ENCODE measurements at places on chromosomes 1 and 21. TPM values are rescaled to one million over a fixed set of nuclear protein-coding genes. Genes with fewer than 3 reads are reported as not detected.

The TCP10L gene
- polyA plus RNA-seq = 0.27 TPM

The DPM3 gene
- polyA plus RNA-seq = 227 TPM

The CRABP2 gene
- polyA plus RNA-seq = 4.0 TPM

The HRNR gene
- 0.02 TPM for polyA plus RNA-seq

The CA6 gene
- polyA plus RNA-seq = not detected

The CLCA4 gene
- polyA plus RNA-seq = 0.07 TPM

The RPE65 gene
- not detected for polyA plus RNA-seq

The LCK gene
- polyA plus RNA-seq = 0.33 TPM

The FAM151A gene
- polyA plus RNA-seq = 0.21 TPM

The TMEM35B gene
- 33.8 TPM for polyA plus RNA-seq

The PROK1 gene
- polyA plus RNA-seq = not detected

The HSD11B1 gene
- polyA plus RNA-seq = 0.47 TPM

The NVL gene
- polyA plus RNA-seq = 33.3 TPM

The AZIN2 gene
- polyA plus RNA-seq = 5.0 TPM

GRCh38 chr1:5402618-5403017 is 589.6 kb downstream of the NPHP4 start:
- DNase-seq = no peak

- no peak for DNase-seq
These were observed 72.2 kb upstream of the HMCN1 start for GRCh38 chr1:185661971-185662370.

DNA sequence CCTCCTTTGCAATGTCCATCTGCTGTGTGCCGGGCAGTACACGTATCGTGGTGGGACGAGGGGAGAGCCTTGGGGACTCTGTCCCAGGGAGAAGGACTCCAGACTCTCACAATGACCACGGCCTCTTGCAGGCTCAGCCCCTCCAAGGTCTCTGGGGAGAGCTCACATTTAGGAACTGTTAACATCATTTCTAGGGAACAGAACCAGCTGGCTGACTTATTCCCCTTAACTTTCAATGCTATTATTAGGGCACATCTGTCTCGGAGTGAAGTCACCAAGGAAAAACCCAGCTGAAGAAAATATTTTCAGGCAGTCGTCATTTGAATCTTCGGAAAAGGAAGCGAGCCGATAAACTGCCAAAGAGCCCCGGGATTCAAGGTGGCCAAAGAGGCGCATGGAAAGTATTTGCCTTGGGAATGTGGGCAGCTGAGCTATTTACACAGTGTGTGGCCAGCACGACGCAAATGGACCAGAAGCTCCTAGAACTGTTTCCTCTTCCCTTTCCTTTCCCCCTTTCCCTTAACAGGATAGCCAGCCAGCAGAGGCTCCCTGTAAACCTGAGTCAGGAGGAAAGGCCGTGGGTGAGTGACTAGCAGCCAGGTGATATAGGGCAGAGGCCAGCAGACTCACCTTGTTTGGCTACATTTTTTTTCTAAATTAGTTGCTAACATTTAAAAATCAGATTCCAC is 74.5 kb downstream of the ITPKB start:
- peak; percentile 55 for DNase-seq

- DNase-seq = no peak
These were observed 3.3 kb upstream of the MYOG start for GRCh38 chr1:203089001-203089650.

- DNase-seq = no peak
These were observed 46.9 kb upstream of the GNG12 start for GRCh38 chr1:67880056-67880601.

GRCh38 chr1:111832521-111833155 is 76.9 kb downstream of the DDX20 start:
- no peak for DNase-seq

- no peak for DNase-seq
These were observed 14.1 kb upstream of the MYOG start for GRCh38 chr1:203099805-203100515.

DNA sequence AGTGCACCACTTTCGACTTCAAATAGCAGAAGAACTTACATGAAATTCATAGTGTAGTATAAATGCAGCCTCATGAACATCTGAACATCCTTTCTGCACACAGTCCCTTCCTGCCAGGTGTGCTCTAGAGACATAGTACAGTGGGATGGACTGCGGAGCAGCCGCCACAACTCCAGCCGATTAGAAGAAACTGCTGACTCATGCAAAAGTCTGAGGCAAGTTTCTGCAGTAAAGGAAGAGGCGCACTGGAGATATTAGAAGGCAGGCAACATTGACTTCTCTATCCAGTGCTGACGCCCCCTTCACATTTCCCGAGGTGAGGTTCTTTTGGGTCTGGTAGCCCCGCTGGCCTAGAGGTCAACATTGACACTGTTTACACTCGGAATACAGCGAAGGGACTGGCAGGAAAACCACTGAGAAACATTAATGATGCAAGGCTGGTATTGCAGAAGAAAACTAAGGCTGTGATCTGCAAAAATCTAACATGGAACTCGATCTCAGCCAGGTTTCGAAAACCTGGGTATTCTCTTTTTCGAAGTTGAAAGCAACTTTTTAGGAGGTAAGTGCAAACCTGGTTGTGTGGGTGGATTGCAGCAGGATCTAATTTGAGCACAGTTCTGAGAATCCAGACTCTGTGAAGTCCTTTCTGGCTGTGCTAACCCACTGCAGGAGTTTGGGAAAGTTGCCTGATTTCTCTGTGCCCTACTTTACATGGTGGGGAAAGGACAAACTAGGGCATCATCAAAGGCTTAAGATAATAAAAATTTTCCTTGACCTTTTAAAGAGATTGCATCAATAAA is 90.7 kb downstream of the CDC7 start:
- DNase-seq = no peak

DNA sequence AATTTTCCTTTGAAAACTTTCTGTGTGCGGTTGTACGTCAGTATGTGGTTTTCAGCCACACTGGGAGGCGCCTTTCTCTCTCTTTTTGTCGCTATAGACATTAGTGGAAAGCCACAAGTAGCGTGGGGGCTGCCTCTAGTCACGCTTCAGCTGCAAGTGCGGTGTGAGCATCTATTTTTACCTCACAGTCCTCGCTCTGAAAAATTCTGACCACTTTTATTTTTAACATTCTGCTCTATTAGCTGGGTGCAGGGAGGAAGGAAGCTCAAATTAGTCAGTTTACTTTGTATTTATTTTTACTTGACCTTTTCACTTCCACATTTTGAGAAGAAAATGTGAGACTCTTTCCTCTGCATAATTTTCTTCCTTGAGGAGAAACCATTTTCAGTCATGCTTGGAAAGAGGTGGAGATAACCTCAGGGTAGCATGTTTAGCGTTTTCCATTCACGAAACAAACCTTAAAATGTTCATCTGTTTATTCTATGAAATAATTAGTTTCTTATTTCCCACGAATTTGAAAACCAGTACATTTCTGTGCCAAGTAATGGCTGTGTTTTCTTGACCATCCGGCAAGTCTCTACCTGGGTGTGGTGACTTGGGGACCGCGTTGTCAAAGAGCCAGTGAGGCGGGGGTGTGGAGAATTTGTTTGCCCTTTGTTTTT is 35.6 kb downstream of the ADARB1 start:
- no peak for DNase-seq

- DNase-seq = no peak
These were observed 25.5 kb downstream of the GPATCH2 start for GRCh38 chr1:217605390-217605789.

- no peak for DNase-seq
These were observed 7.5 kb downstream of the TMEM125 start for GRCh38 chr1:43277116-43277876.

DNA sequence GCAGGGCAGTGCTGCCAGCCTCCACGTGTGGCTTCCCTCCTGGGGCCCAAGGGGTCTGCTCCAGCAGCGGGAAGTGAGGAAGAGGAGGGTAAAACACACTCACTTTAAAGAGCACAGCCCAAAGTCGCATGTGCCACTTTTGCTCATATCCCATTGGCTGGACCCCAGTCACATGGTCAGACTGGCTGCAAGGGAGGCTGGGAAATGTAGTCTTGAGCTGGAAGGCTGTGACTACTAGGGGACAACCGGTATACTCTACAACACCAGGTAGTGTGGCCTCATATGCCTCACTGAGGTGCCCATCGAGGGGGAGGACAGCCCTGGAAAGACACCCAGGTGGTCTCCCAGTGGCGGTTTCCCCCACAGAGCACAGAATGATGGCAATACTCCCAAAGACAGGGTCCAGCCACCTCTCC is 45.2 kb downstream of the CAMK2N1 start:
- DNase-seq = no peak

DNA sequence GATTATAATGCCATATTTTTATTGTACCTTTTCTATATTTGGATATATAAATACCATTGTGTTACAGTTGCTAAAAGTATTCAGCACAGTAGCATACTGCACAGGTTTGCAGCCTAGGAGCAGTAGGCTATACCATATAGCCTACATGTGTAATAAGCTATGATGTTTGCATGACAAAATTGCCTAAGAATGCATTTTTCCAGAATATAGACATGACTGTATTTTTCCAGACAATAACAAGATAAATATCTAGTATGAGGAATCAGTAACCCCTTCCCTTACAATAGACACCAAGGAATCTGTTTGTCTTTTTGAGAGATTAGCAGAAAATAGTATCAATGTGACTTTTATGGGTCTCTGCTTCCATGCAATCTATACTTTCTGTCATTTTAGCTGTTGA is 228.6 kb downstream of the GRIK1 start:
- DNase-seq = no peak

GRCh38 chr21:15210235-15210678 is 145.5 kb upstream of the NRIP1 start:
- no peak for DNase-seq

- no peak for DNase-seq
These were observed 66.2 kb downstream of the S1PR1 start for GRCh38 chr1:101302831-101303511.

GRCh38 chr21:45217010-45217409 is 70.7 kb downstream of the POFUT2 start:
- DNase-seq = no peak

GRCh38 chr1:116868385-116868784 is 41.3 kb upstream of the PTGFRN start:
- DNase-seq = no peak

DNA sequence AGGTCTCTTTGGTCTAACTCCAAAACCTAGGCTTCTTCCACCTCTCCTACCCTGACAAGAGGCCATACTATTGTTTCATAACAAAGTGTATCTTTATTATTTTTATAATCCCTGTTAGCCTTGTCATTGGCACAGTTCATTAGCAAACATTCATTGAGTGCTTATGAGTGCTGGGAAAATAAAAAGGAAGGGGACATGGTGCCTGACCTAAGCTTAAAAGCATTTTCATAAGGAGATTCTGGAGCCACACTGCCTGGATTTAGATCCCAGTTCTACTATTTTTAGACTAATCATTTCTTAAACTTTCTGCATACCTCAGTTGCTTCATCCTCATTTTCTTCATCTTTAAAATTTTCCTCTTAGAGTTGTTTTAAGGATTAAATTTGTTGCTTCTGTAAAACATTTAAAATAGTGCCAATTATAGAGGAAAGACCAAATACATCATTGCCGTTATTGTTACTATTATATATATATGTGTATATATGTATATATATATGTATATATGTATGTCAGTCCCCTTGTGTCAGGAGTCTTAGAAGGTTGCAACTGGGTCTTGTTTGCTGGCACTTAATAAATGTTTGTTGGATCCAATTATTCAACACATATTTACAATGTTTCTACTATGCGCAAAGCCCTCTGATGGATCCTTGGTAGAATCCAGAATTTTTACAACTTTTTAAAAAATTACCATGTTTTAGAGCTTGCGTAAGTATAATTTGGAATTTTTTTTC is 250.9 kb upstream of the SGIP1 start:
- no peak for DNase-seq

DNA sequence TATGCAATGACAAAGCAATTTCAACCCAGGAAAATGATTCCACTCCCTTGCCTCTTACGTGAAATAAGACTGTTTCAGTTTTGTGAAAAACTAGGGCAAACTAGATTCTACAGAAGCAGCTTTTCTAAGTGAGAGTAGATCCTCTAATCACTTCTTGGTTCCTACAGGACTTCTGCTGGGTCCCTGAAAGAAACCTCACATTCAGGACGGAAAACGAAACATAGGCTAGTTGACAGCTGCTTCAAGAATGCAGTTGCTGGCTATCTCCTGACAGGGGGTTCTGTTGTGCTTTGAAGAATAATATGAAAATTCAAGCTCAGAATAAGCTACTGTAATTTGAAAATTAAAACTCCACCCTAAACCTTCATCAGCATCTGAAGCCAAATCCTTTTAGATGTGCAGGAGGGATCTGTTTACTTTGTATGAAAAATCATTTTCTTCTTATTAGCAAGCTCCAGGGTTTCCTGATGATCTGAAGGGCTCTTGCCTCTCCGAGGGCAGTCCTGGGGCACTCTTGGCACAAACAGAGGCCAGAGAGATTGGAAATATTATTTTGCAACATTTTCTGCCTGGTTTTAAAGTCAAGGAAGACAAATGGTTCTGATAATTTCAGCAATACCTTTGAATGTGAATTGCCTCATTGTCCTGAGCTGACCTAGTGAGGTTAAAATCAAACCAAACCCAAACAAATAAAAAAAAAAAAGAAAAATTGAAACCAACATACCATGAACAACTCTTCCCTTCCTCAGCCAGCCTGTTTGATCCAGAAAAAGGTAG is 55.0 kb downstream of the NTMT2 start:
- DNase-seq = no peak

GRCh38 chr1:169027607-169028320 is 78.7 kb upstream of the ATP1B1 start:
- no peak for DNase-seq

Data from pancreas (tissue), 10 donors.